Naive thymus-derived CD8-positive, alpha-beta T cell (primary cell): ENCODE measurements at places on chromosomes 11 and 22. TPM values are rescaled to one million over a fixed set of nuclear protein-coding genes. Genes with fewer than 3 reads are reported as not detected.

The MRGPRE gene
- total RNA-seq, result not detected

The SLC15A3 gene
- total RNA-seq, result 14.9 TPM

The OR2AG1 gene
- total RNA-seq, result not detected

The OSM gene
- 0.81 TPM for total RNA-seq

The LMNTD2 gene
- total RNA-seq, result 7.2 TPM

- DNase-seq, result no peak
Measured at GRCh38 chr11:77115181-77115611, 12.6 kb downstream of the OMP start.

- no peak for DNase-seq
Measured at GRCh38 chr22:50717709-50718351, 20.2 kb upstream of the ACR start.

DNA sequence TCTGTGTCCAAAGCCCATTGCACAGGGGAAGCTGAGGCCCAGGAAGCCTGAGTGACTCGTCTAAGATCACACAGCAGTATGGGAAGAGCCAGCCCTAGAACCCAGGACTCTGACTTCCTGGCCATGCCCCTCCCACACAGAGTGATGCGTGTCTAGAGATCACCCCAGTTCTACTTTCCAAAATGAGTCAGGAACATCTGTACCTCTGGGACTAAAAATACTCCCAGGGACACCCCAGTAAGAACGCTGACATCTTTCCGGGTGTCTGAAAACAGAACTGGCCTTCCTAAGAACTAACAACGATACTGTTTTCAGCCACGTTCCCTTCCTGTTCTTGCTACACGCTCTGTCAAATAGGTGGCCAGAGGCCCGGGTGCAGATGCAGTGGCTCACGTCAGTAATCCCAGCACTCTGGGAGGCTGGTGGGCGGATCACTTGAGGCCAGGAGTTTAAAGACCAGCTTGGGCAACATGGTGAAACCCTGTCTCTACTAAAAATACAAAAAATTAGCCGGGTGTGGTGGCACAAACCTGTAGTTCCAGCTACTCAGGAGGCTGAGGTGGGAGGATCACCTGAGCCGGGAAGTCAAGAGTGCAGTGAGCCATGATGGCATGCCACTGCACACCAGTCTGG is 21.7 kb upstream of the PDGFB start:
- DNase-seq, result no peak

DNA sequence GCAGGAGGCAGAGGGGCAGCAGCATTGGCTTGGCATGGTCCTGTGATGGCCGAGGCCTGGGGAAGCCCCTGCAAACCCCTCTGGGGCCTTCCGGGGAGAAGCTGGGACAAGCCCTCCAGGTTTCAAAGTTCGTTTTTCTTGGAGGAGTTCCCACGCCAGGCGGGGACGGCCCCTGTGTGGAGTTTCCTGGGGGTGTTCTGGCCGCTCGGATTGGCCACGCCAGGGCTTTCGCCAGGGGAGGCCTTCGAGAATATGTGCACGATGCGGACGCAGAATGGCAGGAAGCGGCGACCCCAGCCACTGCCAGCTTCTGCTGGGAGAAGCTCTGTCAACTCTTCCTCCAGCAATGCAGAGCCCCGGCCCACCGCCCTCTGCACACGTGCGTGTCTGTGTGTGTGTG is 102.3 kb upstream of the ASPHD2 start:
- DNase-seq, result no peak

DNA sequence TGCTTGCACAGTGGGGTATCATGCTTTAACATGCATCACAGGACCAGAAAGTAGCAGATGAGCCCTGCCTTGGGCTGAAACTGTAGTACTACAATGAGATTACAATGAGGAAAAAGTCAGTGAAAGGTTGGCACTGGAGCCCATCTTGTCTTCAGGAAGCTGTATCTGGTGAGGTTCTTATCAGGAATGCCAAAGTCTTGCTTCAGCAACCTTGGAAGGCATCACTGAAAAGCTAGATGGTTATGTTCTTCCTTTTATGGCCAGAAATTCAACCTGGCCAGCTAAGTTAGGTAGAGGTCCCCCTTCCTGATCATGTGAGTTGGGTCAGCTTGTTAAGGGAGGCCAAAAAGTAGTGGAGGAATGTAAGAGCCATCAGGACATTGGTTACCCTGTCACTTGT is 254.0 kb upstream of the FAT3 start:
- no peak for DNase-seq

GRCh38 chr11:18692941-18693760 is 5.4 kb upstream of the TMEM86A start:
- no peak for DNase-seq

GRCh38 chr22:32119568-32120235 is 39.4 kb downstream of the C22orf42 start:
- no peak for DNase-seq

DNA sequence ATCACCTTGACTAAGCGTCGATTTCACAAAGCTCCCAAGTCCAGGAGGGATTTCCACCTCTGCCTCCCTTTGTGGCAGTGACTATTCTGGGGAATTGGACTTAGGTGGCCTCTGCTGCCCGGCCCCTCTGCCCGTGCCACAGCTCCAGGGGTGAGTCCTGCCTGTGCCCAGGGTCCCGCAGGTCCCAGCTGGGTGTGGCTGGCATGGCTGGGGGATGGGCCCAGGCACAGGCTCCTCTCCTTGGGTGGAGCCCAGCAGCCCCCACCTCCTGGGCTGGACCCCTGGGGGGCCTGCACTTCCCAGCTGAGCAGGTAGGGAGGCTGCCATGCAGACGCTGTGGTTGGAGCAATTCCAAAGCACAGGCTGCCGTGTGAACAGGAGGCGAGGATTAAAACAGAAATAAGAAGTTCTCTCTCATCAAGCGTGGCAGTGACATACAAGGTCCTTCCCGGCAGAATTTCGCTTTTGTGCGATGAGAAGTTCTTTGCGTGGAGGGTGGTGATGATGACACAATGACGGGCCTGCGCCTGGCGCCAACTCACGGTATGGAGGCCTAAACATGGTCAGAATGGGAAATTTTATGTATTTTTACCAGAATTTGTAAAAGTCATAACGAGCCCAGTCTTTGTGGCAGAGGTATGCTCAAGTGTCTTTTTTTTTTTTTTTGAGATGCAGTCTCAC is 107.3 kb downstream of the BRD1 start:
- DNase-seq, result no peak

DNA sequence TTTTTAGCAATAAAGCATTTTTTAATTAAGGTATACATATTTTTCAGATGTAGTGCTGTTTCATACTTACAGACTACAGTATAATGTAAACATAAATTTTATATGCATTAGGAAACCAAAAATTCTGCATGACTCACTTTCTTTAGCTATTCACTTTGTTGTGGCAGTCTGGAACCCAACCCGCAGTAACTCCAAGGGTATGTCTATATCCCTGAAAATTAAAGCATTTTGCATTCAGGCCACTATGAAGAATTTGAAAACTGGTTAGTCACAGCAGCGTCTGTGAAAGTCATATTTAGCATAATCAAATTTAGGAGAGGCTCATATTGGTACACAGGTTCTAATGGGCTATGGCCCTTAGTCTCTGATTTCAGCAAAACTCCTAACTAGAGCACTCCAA is 46.8 kb downstream of the BBOX1 start:
- DNase-seq, result no peak

DNA sequence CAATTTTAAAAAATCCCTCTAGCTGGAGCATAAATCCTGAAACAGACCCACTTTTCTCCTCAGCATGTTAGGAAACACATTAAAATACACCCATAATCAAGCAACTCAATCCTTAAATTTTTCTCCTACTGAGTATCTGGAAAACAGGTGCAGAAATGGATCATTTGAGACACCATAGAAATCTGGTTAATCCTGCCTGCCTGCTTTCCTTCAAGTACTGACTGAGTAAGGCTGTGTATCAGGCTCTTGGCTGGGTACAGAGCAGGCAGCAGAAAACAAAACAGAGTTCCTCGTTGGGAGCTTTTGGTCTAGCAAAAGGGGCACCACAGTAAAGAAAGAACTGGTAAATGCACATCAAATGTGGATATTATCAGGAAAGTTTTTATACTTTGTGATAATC is 1.9 kb downstream of the KCNQ1OT1 start:
- no peak for DNase-seq

DNA sequence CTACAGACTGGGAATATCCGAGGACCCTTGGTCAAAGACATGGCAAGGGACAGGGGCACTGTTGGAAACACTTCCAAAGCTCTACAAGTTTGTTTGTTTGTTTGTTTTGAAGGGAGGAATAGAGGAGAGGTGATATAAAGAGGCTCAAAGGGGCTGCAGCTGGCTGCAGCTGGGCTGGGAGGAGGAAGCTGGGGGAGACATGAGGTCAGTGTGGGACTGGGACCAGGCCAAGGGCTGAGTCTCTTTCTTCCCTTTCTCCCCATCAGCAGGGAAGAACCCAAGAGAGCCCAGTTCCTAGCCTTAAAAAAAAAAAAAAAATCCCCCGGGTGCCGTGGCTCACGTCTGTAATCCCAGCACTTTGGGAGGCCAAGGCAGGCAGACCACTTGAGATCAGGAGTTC is 5.0 kb downstream of the RHOG start:
- DNase-seq, result no peak

DNA sequence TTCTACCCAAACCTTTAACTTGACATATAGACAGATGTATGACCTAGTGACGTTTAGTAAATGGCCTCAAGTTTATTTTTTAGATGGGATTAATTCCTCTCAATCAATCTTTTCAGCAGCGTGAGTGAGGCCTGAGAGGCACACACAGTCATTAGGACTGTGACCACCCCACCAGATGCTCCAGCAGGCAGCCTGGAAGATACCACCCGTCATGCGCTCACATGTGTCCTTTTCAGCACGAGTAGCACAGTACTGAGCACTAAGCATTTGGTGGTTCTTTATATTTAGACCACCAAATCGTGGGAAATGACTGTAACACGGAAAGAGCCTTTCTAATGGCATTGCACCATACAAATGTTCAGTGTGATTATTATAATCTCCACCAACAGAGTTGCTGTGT is 354.6 kb upstream of the DDI1 start:
- no peak for DNase-seq

- DNase-seq, result no peak
Measured at GRCh38 chr11:17563961-17564686, 17.1 kb downstream of the OTOG start.

- DNase-seq, result no peak
Measured at GRCh38 chr11:1478011-1478410, 8.6 kb downstream of the MOB2 start.

DNA sequence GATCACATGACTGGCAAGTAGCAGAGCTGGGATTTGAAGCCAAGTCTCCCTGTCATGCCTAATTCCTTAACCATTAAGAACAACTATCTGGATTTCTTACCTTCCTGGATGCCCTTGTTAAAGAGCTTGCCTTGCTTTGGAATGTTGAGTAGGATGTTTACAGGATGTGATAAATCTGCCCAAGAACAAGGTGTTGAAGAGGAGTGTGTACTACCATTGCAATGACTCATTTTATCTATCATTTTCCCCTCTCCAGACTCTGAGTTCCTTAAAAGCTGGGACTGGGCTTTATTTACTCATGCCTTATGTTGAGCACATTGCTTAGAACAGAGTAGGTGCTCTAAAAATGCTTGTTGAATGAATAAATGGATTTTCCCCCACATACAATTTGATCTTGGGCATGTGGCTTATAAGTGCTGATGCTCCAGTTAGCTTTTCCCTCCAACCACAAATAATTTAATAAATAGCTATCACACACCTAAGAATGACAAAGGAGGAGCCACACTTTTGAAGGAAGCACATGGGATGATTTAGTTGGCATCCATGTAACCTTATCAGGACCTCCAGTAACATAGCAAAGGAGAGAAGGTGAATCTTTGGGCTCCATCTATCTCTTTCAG is 268.6 kb upstream of the SESN3 start:
- DNase-seq, result no peak

DNA sequence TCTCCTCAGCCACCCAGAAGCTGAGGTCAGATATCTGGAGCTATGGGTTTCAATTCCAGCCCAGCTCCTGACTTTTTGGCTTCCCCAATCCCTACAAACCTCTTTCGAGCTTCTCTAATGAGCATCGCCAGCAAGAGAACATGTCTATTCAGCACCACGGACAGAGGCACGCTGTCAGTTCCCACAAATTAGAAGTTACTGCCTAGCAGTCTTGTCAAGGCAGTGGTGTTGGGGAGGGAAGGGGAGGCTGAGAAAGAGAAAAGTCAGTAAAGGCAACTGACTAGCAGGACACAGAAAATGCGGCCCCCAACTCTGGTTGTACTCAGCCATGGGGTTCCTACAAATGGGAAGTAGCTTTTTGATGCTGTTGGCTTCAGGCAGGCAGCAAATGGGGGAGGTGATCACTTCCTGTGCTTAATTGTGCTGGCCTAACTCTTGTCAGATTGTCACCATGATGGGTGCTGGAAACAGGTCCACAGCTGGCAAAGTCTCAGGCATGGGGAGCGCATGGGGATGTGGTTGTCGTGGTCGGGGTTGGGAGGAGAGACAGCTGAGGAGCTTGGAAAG is 205.9 kb downstream of the ST3GAL4 start:
- no peak for DNase-seq

- DNase-seq, result no peak
Measured at GRCh38 chr11:60124802-60125432, 36.5 kb downstream of the MS4A2 start.

DNA sequence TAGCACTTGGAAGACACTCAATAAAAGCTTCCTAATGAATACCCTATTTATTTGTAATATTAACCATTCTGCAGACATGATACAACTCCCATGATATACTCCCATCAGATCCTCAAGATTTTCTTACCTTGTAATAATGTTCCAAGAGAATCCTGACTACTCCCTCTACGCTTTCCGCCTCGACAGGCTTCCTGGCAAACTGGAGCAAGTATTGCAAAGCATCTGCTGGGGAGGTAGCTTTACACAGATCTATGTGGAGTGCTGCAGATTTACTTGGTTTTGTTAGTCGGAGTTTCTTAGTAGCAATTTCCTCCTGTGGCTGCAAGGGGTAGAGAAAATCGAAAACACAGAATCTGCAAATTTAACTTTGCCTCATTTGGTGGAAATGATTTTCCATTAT is 3.5 kb downstream of the INTS4 start:
- no peak for DNase-seq

GRCh38 chr11:46637546-46637945 is 20.2 kb downstream of the ATG13 start:
- DNase-seq, result no peak

GRCh38 chr11:44319170-44319551 is 9.2 kb upstream of the ALX4 start:
- DNase-seq, result no peak

DNA sequence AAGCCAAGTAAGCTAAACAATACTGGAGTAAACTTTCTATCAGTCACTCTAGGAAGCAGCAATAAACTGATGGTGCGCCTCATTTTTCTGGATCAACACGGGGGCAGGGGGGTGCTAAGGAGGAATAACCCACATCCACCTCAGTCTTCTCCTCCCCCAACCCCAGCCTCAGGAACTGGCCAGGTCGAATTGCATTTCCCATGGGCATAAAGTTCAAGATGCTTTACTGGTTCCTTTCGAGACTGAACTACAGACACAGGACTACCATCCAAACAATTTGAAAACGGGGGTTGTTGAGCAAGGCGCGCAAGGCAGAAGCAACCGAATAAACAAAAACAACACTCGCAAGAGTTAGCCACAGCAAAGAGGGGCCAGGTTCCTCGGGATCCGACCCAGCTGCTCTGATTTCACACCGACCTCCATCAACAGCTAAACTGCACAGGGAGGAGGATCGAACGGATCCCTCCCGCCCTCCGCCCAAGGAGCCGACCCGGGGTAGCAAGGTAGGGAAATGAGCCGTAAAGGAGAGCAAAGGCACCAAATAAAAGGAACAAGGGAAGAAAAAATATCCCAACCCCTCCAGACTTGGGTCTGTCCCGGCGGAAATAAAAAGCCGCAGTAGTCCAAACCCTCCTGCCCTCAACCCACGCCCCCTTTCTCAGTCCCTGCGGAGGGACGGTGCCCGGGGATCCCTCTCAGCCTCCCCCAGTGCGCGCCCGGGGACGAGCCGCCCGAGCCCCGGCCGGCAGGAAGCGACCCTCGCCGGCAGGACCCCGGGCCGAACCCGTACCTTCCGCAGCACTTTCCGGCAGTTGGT is 801 bp downstream of the SESN3 start:
- peak; percentile 32 for DNase-seq
